M059J (cell line): ENCODE measurements at places on chromosomes 5 and 9.
A peak's percentile ranks its signal among the peaks of the same experiment; 100 is the strongest.

GRCh38 chr9:83451308-83451707, 86.9 kb downstream of the FRMD3 start:
- DNase-seq: peak; percentile 82

GRCh38 chr9:121292051-121292450, 24.1 kb downstream of the GSN start:
- DNase-seq: no peak

DNA sequence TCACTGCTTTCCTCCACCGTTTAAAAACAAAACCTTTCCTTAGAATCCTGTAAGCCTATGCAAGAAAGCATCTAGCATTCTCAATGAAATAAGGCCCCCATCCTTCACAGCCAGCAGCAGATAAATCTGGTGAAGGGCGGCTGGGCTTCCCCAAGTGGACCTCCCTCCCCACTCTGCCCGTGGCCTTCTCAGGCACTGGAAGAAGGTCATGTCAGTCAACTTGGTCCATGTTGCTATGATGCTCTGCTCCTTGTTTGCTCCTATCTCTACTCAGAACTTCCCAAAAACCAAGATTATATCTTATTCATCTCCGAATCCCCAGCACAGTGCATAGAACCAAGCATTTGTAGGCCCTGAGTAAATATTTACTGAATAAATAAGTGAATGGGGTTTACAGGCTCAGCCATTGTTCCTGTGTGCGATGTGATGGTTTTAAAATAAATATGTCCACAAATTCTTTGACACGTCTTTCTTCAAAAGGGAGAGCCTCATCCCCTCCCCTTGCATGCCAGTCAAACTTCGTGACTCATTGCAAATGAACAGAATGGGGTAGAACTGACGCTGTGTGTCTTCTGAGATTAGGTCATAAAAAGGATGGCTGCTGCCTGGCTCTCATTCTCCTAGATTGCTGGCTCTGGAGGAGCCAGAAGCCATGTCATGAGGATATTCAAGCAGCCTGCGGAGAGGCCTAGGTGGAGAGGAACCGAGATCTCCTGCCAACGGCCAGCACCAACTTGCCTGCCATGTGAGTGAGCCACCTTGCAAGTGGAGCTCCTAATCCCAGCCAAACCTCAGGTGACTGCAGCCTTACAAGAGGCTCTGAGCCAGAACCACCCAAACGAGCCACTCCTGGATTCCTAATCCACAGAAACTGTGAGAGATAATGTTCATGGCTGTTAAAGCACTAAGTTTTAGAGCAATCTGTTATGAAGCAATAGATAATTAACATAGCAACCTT, 70.5 kb downstream of the MED27 start:
- DNase-seq: peak; percentile 50

DNA sequence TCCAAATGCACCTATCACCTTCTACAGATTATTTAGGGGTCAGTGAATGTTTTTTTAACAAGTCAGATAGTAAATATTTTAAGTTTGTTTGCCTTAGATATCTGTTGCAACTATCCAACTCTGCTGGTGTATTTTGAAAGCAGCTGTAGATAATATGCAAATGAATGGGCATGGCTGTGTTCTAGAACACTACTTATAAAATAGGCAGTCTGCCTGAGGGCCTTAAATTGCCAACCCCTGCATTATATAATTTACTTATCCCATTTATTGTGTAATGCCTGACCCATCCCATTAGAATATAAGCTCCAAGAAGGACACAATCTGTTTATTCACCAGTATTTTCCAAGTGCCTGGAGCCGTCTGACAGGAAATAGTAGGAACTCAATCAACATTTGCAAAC, 149.0 kb downstream of the TTC39B start:
- DNase-seq: no peak

- DNase-seq: no peak
Observed at GRCh38 chr5:121384359-121384758, 467.3 kb upstream of the FTMT start.

DNA sequence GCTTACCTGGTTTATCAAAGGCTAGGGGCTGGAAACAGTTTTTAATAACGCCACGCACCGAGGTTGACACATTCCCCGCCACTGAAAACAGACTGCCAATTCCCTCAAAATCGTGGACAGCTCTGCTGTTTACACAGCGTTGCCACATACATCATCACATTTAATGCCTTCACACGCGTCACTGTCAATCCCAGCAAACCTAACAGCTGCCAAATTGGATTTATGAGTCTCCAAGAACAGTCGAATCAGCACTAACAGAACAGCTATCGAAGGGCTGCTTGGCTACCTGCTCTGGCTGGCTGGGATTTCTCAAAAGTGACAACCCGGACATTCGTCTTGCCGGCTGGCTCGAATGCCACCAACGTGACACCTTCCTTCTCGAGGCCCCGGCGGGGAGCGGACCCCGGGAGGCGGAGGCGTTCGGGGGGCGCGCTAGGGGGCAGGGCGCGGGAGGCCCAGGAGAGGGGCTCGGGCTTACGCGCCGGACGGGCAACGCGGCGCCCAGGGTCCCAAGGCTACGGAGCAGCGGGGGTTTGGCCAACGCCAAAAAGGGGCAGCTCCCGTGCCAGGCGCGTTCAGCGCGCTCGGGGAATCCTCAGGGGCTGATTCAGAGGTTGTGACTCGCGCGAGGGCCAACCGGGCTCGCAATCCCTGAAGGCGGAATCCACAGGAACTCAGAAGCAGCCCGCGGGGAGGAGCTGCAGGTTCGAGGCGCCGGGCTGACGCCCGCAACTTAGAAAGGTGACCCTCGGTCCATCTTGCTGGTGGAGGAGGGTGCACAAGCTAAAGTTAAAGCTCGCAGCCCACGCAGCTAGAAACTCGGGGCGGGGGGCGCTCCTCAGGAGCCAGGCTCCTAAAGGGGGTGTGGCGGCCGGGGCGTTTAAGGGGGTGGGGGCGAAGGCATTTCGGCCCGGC, 1.2 kb downstream of the CDC14B start:
- DNase-seq: peak; percentile 73

- no peak for DNase-seq
Observed at GRCh38 chr5:7629561-7629960, 221.4 kb downstream of the CFAP90 start.

DNA sequence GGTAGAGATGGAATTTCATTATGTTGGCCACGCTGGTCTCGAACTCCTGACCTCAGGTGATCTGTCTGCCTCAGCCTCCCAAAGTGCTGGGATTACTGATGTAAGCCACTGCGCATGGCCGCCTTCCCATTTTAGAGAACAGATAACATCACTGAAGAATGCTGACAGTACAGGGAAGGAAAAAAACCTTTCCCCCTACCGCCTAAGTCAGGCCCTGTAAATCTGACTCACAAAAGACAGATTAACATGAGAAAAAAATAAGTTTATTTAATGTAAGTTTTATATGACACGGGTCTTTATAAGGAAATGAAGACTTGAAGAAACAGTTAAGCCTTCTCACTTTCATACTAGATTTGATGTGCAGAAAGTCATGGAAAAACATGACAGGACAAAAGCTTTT, 227.2 kb upstream of the ZNF608 start:
- DNase-seq: peak; percentile 31
